ENCODE measurements at places on chromosomes 12 and 14.

DNA sequence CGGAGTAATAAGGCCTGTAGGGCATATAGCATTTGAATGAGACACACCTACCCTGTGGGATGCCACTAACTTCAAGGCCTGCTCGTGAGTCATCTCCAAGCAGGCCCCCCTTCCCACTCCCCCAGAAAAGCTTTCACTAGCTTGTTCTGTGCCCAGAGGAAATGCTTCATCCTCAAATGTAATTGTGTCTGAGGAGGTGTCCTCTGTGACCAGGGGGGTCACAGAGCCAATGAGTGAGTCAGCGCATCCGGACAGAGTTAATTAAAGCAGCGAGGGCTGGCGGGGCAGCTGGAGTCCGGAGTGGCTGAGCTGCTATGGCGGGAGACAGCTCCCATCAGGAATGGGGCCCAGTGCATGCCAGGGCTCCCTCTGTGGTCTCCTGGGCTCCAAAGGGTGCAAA is 27.0 kb upstream of the ESRRB start:
- no peak for DNase-seq

GRCh38 chr12:25705261-25705660 is 152.2 kb upstream of the LMNTD1 start:
- DNase-seq = no peak

DNA sequence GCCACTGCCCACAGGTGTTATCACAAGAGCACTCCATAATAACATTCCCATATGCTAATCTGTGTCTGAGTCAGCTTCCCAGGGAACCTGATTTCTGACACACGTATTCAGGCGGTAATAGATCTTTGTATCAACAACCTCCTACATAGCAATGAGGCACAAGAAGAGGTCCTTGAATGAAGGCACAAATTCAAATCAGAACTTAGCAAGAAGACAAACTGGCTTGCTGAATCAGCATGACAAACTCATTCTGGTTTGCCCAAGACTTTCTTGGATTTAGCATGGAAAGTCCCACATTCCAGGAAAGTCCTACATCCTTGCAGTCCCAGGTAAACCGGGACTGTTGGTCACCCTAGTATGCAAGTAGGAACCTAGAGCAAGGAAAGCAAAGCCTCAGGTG is 33.9 kb upstream of the RNU6-7 start:
- no peak for DNase-seq

DNA sequence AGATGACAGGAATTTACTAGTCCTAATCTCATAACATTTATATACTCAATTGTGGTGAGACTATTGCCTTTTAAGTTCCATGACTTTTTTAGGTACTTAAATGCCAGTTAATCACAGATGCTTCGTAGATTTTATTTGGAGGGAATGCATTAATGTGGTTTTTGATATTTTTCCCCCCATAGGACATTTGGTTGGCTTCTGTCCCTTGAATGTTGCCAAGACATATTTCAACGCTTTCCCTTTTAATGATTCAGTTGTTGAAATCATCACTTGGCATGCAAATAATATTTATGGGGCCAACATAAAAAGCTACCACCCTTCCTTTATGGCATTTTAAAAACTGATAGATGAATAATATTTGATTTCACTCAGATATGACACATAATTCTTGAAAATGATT is 172.1 kb downstream of the ACSS3 start:
- DNase-seq = no peak

DNA sequence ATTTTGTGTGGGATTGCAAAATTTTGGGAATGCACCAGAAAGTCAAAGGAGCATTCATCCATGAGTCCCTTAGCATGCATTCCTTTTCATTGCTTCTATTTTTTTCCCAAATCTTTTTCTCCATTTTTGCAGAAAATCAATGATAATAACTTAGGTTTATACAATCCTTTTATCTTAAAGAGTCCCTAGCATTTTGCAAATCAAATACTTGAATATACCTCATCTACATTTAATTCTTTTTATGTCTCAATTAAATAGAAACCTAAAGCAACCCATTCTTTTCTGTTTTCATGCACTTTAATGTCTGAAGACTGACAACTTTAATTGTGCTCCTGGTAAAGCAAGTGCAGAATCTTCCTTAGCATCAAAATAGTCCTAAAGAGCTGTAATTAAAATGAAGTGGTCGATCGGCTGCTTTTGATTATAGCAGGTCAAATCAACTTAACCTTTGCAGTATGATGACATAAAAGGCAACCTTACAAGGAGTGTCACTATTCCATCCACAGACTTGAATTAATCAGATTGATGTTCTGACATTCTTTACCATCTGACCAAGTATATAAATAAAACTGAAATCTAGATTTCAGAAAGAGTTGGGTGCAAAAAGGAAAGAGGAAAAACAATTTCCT is 168.4 kb downstream of the ALG10B start:
- no peak for DNase-seq

DNA sequence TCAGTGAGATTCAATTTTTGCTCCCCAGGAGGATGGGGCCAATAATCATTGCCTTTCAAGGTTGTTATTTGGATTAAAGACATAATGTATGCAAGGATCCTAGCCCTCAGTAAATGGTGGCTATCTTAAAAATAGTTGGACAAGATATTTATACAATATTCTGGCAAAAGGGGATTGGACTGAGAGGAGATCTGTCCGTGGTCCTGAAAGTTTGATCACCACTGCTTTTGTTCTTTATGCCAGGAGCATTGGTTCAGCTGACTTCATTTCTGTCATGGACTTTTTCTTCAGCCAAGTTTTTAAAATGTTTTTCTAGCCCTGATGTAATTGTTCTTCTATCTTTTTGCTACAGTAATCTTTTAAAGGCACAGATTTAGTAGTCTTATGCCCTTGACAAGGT is 70.2 kb upstream of the TCL1A start:
- DNase-seq = no peak

- DNase-seq = no peak
Observed at GRCh38 chr14:88063811-88064210, 58.9 kb downstream of the GPR65 start.

DNA sequence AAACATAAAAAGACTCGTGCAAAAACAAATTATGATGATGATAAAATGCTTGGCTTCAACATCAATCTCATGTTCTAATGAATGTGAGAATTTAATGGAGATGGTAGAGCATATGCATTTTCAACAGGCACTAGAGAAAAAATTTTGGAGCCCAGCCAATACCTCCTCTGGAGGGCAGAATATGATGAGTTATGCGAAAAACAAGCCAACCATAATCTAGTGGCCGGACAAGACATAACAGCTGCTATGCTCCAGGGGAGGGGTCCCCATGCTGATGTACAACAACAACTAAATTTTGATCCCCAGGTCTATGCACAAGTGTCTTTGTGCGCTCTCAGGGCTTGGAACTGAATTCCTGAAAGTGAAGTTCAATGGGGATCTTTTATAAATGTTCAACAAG is 1197.5 kb downstream of the LRFN5 start:
- DNase-seq = no peak

GRCh38 chr14:94089479-94089878 is 8.4 kb downstream of the IFI27L1 start:
- DNase-seq = no peak

GRCh38 chr12:80715713-80716249 is 931 bp upstream of the MYF5 start:
- no peak for DNase-seq

- DNase-seq = no peak
Observed at GRCh38 chr12:71476513-71476912, 36.9 kb downstream of the LGR5 start.

DNA sequence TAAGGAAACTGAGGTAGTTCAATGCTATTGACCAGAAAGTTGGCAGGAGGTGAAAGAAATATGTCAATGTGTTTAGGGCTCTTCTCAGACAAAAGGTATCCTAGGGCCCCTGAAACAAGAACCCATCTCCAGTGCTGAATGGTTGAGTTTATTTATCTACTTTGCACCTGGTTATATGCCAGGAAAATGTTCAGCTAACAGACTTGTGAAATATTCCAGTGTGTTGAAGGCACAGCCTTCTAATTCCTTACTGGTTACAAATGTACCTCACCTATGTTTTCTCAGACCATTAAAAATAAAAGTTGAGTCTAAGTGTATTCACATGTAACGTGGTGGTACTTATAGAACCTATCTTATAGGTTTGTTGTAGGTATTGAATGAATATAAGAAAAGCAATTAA is 511.7 kb upstream of the SEL1L start:
- DNase-seq = no peak

- no peak for DNase-seq
Observed at GRCh38 chr14:67019796-67020195, 169.4 kb upstream of the GARIN2 start.

DNA sequence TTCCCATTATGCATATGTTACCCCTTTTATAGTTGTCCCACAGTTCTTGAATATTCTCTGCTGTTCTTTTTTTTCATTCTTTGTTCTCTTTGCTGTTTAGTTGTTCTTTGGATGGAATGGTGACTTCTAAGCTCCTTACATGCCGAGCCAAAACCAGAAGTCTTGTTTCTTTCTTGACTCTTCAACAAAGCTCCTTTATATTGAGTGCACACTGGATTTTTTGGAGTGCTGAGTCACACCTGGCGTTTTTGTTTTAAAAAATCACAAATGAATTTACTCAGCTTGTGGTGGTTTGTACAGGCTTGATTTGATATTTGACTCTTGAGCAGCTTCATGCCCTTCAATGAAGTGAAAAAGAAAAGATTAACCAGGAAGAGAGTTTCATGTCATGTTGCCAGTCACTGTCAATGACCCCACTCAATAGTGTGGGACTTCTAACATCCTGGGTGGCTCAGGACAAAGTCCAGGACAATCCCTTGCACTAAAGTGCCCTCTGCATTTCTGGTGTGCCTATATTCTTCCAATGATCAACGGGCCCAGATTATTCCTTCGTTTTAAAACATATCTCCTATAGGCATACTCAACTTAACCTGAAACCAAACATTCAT is 112.4 kb upstream of the SLC38A4 start:
- no peak for DNase-seq

- DNase-seq = no peak
Observed at GRCh38 chr12:27709932-27710591, 570 bp upstream of the MRPS35 start.

DNA sequence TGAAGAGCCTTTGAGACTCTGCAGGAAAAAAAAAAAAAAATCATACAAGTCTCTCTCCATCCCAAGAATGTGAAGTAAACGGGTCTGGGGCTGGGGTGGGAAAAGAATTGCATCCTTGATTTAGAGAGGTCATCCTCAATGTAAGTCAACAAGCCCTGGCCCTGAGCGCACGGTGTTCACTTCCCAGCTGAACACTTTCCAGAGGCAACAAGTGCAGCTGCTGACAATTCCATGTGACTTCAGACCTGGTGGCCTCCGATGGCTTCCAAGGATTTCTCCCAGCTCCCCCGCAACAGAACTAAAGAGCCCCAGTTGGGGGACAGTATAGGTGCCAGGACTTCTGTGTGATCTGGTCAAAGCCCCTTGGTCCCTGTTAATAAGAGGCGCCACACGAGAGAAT is 2.4 kb downstream of the RILPL1 start:
- DNase-seq = no peak

DNA sequence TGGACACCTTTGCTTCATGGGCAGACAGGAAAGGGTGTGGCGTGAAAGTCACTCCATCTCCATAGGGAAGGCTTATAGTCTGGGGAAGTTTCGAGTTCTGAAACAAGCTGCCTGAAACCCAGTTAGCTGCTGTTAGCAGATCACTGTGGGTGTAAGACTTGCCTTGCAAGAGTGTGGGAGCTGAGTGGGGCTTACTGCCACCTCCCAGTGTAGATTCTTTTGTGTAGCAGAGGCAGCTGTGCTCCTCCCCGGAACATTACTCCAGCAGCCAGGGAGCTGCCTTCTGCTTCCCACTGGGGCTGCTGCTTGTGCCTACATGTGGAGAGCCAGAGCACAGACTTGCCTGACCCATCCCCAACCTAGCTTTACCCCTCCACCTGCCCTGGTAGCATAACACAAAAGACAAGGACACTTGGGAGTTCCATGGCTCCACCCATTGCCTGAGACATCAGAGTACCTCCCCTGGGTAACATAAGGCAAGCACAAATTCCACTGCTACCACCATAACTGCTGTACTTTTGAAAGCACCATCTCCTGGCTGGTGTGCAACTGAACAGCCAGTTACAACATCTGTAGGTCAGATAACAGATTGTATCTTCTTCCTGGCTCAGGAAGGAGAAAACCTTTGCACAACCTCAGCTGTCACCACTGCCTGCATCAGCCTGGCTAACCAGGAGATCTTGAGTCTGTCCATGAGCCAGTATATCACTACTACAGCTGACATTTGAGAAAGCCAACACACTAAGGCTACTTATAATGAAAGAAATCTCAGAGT is 69.5 kb downstream of the ADAMTS20 start:
- DNase-seq = no peak

- no peak for DNase-seq
Observed at GRCh38 chr14:73211251-73212040, 25.9 kb upstream of the PAPLN start.

DNA sequence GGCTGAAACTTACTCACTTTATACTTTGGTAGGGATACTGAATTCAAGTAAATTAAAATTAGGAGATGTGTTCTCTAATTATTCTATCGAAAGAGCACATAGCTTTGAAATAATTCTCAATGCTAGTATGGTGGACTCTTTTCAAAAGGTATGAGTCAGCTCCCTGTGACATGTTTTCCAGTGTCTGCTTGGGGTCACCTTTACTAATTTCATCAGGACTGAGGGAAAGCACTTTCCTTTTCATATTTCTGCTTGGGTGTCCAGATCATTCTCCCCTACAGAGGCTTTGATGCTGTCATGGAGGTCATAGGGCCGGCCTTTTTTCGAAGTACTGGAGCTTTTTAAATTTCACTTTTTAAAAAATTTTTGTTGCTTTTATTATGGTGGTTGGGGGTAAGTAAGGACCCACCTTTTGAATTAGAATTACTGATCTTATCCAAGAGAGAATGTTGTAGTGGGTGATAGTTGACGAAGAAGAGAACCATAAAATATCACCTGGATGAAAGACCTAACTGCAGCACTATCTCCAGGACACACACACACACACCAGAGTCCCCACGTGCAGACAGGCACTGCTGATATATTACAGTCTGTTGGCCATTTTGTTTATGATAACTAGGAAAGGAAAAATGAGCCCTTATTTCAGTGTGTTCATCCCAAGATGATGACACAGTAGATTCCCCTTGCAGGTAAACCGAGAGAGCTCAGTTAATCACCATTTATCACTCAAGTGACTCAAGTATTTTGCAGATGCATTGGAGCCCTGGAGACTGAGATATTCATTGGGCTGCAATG is 558.6 kb downstream of the DIO2 start:
- no peak for DNase-seq

- no peak for DNase-seq
Observed at GRCh38 chr14:82987502-82988124, 1454.0 kb upstream of the SEL1L start.

- no peak for DNase-seq
Observed at GRCh38 chr12:30792648-30793499, 38.1 kb upstream of the CAPRIN2 start.

- peak; percentile 25 for DNase-seq
Observed at GRCh38 chr14:65846196-65846868, 433.8 kb downstream of the FUT8 start.

DNA sequence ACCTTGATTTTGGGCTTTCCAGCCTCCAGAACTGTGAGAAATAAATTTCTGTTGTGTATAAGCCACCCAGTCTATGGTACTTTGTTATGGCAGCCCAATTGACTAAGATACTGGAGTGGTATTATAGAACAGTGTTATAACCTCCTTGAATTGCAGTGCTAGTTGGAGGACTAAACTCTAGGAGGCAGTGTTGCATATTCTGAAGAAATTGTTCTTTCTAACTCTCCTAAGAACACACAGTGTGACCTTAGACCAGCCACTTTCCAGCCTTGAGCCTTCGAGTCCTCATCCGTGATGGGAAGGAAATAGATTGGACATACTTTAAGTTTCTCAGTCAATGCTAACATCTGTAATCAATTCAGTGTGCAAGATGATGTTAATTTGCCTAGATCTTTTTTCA is 22.4 kb upstream of the LRRC10 start:
- no peak for DNase-seq
